ENCODE measurements at places on chromosomes 3 and 15.
A peak's percentile ranks its signal among the peaks of the same experiment; 100 is the strongest.

DNA sequence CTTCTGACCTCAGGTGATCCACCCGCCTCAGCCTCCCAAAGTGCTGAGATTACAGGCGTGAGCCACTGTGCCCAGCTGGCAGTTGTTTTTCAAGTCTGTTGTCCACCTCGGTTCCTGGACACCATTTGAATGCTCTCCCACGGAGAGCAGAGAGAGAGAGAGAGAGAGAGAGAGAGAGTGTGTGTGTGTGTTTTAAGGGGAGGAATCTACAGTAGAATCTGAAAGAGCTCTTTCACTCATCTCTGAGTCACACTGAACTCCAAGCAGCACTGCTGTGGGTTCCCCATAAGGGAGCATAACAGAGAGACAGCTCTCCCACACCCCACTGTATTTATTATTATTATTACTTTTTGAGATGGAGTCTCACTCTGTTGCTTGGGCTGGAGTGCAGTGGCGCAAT is 156.6 kb downstream of the RPLP1 start:
- DNase-seq = peak; percentile 37

DNA sequence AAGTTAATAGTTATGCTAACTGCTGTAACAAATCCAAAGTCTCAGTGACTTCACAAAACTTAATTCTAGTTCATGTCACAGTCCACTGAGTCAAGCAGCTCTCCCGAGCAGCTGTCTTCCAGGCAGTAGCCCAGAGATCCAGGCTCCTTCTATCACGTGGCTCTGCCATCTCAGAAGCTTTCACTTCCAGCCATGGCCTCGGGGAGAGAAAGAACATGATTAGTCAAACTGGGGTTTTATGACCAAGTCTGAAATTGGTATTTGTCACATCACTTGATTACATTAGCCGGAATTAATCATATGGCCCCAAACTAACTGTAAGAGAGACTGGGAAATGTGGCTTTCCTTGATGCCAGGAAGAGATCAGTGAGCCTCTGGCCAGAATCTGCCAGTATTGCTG is 70.2 kb upstream of the DGKG start:
- peak; percentile 11 for DNase-seq

- no peak for DNase-seq
These were observed 21.0 kb downstream of the TMEM43 start for GRCh38 chr3:14145670-14146380.

GRCh38 chr15:80948651-80949292 is 40.8 kb downstream of the MESD start:
- no peak for DNase-seq

GRCh38 chr15:74723754-74724334 is 1.5 kb downstream of the CYP1A1 start:
- peak; percentile 49 for DNase-seq

DNA sequence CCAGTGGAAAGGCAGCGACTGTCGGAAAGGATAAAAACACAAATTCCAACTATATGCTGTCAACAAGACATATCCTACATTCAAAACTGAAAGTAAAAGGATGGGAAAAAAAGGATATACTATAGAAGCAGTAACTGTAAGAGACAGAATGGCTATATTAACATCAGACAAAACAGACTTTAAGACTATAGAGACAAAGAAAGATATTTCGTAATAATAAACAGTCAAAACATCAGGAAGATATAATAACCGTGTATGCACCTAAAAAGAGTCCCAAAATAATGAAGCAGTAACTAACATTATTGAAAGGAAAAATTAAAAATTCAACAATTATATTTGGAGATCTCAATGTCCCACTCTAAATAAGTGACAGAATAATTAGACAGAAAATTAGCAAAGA is 48.2 kb downstream of the ZNF148 start:
- DNase-seq = no peak

DNA sequence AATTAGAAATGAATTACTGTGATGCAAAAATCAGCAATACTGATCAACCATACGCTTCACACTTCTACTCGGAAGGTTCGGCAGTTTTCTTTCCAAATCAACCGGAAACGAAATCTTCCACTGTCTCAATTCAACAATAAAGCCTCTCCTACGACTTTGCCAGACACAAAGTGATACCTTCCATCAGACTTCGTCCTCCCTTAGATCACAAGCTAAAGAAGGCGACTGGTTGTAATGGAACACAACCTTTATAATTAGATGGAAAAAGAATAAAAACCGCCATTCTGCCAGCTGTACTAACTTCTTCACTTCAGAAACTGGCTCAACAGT is 618 bp downstream of the PARL start:
- no peak for DNase-seq

GRCh38 chr3:105401691-105402149 is 35.0 kb downstream of the ALCAM start:
- DNase-seq = peak; percentile 67

DNA sequence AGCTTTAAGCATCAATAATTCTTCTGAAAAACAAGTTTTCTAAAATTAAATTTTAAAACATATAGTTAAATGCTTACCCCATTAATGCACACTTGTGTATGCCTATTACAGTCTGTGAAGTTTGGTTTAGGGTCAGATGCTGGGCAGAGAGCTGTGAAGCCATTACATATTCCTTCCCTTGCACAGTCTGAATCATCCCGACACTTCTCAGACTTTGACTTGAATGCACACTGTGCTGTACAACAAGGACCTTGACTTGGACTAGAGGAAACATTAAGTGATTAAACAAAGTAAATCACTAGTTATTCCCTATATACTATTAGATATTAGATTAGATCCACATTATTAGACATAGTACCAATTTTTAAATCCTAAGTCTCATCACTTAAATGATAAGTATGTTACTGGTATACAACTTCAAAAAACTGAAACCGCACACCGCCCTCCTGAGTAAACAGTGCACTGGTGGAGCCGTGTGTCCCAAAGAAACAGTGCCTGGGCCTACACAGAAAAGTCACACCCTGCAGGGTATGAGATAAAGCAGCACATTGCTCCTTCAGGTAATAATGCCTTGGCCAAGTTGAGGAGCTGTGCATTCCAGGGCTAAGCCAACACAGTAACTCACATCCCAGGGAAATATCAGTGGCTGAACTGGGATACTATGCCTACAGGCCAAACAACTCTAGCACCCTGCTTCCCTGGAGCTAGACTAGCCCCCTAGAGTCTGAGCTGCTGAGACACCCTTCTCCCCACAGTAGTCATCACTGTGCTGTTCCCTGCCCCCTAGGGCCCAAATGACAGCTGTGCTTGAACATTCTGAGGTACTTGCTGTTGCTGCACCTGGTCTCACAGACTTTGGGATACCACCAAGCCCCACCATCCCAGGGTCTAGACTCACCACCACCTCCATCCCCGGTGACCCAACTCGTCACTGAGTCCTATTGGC is 137.5 kb downstream of the ADAM10 start:
- no peak for DNase-seq

GRCh38 chr3:23762214-23762613 is 43.5 kb upstream of the UBE2E1 start:
- no peak for DNase-seq

- DNase-seq = no peak
These were observed 37.3 kb upstream of the FXR1 start for GRCh38 chr3:180875124-180875698.

GRCh38 chr15:65404186-65404872 is 18.4 kb downstream of the IGDCC4 start:
- no peak for DNase-seq

DNA sequence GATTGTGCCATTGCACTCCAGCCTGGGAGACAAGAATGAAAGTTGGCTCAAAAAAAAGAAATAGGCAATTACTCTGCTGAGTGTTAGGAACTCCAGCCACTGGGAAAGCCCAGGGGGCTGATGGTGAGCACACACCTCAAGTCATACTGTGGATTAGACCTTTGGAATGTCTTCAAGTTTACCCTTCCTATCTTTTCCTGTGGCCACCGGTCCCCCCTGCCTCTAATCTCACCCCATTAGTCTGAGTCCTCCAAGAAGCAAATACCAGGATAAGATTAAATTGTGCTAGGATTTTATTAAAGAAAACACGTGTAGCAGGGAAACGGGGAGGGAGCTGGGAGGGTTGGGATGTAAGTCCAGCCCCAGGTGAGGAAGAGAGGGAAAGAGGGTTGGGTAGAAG is 31.6 kb downstream of the TMEM40 start:
- DNase-seq = no peak

GRCh38 chr3:3200632-3201212 is 21.2 kb upstream of the CRBN start:
- peak; percentile 49 for DNase-seq

GRCh38 chr15:61794881-61795280 is 265.4 kb downstream of the VPS13C start:
- peak; percentile 66 for DNase-seq

DNA sequence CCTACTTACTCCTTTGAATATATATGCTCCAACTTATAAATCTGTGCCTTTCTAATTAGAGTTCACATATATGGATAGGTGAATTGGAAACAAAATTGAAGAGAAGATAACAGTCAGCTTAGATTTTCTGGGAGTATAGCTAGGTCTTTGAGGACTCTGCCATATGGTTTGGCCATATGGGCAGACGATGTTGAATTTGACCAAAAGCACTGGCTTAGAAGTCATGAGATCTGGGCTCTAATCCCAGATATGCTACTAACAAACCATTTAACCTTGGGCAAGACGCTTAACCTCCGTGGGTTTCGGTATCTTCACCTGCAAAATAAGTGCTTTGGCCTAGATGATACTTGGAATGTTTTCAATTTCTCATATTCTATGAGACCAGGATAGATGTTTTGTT is 154.1 kb downstream of the LSAMP start:
- DNase-seq = no peak

DNA sequence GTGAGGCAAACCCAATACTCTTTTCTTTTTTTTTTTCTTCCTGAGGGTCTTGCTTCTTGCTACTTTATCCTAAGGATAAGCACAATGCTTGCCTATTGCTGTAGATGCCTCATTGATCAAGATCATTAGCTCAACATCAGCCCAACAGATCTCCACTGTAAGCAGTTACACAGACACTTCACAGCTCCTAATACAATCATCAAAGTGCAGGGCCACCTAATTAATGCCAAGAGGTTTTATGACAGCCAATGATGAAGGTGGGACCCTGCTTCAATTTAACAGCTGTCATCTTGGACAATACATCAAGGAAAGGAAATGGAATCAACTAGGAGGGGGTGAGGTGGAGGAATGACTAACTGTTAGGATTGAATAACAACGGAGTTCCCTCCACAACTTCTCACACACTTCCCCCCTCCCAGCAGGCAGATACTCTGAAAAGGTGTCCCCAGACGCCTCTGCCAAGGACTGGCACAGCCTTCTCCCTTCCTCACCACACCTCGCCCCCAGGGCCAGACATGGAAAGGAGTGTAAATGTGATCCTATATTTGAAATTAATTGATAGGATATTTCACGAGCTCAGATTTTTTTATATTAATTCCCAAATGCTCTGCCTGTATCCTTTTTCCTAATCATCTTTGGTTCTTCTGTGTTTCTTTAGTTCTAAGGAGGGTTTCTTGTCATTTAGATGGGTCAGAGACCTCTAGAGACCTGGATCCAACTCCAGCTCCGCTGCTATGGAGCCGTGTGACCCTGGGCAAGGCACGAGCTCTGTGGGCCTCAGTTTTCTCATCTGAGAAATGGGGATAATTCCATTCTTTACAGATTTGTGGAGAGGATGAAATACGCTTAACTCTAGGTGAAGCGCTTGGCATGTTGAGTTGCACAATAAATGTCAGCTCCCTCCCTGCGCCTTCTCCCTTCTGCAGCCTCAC is 1.2 kb downstream of the DCLK3 start:
- DNase-seq = no peak

GRCh38 chr15:80985981-80986380 is 3.6 kb downstream of the MESD start:
- DNase-seq = no peak

GRCh38 chr3:15800327-15800726 is 2.5 kb upstream of the ANKRD28 start:
- DNase-seq = no peak

- DNase-seq = no peak
These were observed 167.3 kb downstream of the SQOR start for GRCh38 chr15:45802140-45802539.

GRCh38 chr3:77546246-77546645 is 506.3 kb downstream of the ROBO2 start:
- no peak for DNase-seq

GRCh38 chr15:77247116-77247515 is 172.8 kb downstream of the PEAK1 start:
- no peak for DNase-seq
